ENCODE measurements at places on chromosomes 6 and 20. TPM values are rescaled to one million over a fixed set of nuclear protein-coding genes. Genes with fewer than 3 reads are reported as not detected.

NKAIN2 gene
- 0.13 TPM for total RNA-seq

TREM2 gene
- total RNA-seq = not detected

PI16 gene
- total RNA-seq = 14.5 TPM

ISM1 gene
- total RNA-seq = 3.2 TPM

HLA-DRB5 gene
- total RNA-seq = 8.8 TPM
